Activated T-cell treated with anti-CD3 and anti-CD28 coated beads, Interleukin-2, amount 50 U/mL, for 72 hours (primary cell): ENCODE measurements at places on chromosomes 5 and 9. TPM values are rescaled to one million over a fixed set of nuclear protein-coding genes. Genes with fewer than 3 reads are reported as not detected.

Gene CCL21
- total RNA-seq = not detected

Gene ARL10
- 7.5 TPM for total RNA-seq

Gene CARD9
- total RNA-seq = 1.2 TPM

Gene KIF4B
- 0.30 TPM for total RNA-seq

Gene CMYA5
- total RNA-seq = 0.31 TPM

Gene PRSS3
- total RNA-seq = not detected

Gene ZCCHC9
- 48.1 TPM for total RNA-seq

Gene PDGFRB
- total RNA-seq = 0.34 TPM

Gene GABRA1
- not detected for total RNA-seq

Gene PAIP2
- 141 TPM for total RNA-seq

Gene SHC3
- not detected for total RNA-seq

Gene GFI1B
- total RNA-seq = 0.12 TPM
